Activated T-cell treated with anti-CD3 and anti-CD28 coated beads, Interleukin-2, amount 50 U/mL, for 1 hour (primary cell): ENCODE measurements at places on chromosomes 4 and X.

DNA sequence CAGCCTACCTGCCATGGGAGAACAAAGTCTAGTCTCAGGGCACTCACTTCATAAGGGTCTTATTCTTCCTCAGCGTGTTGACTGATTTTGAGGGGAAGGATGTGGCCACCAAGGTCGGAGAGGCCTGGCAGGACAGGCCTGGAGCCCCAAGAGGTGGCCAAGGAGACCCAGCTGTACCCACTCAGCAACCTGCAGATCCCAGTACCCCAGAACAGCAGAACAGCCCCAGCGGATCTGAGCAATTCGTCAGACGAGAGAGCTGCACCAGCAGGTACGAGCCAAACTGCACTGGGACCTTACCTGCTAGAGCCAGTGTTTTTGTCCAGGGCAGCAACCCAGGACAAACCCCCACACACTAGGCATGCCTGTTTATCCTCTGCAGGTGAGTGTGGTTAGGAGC lies 34.3 kb downstream of the PNMA5 start:
- DNase-seq = no peak

- DNase-seq = no peak
These were observed 556.7 kb upstream of the BOD1L1 start for GRCh38 chr4:14184265-14184664.

DNA sequence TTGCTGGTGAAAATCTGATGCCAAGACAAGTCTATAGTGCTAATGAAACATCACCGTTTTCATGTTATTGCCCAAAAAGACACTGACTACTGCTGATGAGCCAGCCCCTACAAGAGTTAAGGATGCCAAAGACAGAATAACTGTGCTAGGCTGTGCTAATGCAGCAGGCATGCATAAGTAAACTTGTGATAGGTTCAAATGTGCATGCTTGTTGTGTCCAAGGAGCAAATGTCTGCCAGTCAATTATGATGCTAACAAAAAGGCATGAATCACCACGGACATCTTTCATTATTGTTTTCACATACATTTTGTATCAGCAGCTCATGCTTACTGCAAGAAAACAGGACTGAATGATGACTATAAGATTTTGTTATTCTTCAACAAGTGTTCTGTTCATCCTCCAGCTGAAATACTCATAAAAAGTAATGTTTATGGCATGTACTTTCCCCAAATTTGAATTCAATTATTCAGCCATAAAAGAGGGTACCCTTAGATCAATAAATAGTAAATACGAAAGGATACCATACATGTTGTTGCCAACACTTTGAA lies 306.9 kb upstream of the ARSJ start:
- no peak for DNase-seq

DNA sequence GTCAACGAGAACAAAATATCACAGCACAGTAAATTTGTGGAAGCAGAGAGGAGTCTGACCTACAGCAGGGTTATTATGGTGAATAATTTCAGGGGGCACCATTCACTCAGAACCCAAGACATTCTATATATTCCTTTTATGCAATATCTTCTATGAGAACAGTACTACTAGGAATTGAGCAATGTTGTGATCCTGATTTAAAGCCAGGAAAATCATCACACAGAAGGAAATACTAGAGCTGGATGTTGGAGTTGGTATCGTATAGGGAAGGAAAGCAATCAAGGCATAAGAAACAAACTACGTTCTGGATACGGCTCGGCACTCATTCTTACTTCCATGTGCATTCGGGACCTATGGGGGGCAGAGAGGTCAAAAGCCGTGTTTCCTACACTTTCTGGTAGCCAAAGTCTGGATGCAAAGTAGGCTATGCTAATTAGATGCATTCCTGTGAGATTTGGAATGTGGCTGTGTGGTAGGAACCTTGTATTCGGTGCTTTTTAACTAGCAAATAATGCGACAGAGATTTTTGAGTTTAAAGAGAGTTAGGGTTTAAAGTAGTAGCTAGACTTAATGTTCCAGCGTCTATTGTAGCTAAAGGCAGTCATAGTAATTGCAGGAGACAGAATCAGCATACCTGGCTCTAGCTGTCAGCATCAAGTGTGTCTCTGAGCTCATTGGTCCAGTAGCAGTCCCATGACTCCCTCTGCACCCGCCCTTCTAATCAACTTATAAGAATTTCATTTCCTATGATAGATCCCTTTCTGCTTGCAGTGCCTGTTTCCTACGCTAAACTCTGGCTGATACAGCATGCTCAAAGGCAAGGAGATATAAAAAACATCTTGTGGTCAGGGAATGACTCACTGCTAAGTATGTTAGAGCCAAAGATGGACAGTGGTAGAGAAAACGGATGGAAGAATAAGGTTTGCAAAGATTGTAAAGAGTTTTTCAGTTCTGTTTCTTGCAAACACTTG lies 43.3 kb upstream of the PDGFC start:
- DNase-seq = no peak

DNA sequence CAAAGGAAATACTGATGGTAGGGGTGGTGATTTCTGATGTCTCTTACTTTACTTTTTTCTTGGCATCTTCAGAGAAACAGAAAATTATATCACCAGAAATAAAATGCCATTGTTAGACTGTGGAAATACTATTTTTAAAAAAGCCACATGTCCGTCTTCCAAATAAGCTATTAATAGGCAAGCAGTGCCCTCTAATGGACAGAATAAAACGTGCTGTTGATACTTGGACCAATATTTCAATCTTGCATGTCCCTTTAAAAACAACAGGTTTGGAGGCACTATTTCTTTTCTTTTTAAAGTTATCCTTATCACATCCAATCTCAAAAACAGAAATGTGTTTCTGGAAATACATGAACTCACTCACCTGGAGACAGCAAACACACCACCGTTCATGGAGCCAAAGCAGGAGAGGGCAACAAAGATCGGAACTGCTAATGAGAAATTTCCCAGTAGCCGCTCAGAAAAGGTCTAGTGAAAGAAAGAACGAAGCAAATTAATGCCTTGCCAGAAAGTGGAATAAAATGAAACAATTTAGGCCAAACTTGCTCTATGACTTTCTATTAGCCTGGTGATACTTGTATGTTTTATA lies 59.2 kb downstream of the SLC7A11 start:
- no peak for DNase-seq

DNA sequence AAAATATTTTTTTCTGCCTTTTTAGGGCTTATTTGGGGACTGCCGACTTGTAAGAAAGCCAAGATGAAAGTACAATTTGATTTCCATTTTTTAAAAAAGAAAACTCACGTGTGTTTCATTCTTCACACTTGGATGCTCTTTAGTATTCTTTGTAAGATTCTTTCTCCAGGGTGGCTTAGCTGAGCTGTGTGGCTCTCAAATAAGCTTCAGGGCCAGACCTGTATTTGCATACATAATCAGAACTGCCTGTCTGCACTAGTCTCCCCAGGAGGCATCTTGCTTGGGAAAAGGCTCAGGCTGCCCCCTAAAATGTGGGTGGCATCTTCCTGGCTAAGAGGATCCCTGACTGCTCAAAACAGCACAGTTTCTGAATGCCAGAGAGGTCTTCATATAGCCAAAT lies 498.4 kb downstream of the MID1IP1 start:
- DNase-seq = no peak

- no peak for DNase-seq
These were observed 71.8 kb downstream of the FAM13A start for GRCh38 chr4:88985088-88985773.

- DNase-seq = no peak
These were observed 23.5 kb downstream of the CD99 start for GRCh38 chrX:2714551-2714950.

DNA sequence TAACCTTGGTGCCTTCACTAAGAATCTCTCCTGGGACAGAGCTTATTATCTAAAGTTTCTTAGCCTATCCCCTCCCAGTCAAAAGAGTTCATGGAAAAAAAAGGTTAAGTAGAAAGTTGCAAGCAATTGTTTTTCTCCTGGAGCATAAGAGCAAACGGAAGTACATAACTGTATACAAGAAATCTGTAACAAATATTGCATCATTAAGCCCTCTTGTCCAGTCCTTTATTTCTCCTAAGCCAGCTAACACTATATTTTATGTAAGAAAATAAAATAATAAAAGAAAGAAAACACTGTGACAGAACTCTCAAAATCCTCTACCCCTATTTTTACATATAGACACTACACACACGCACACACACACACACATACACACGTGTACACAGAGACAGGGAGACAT lies 255.3 kb downstream of the NAF1 start:
- DNase-seq = no peak

DNA sequence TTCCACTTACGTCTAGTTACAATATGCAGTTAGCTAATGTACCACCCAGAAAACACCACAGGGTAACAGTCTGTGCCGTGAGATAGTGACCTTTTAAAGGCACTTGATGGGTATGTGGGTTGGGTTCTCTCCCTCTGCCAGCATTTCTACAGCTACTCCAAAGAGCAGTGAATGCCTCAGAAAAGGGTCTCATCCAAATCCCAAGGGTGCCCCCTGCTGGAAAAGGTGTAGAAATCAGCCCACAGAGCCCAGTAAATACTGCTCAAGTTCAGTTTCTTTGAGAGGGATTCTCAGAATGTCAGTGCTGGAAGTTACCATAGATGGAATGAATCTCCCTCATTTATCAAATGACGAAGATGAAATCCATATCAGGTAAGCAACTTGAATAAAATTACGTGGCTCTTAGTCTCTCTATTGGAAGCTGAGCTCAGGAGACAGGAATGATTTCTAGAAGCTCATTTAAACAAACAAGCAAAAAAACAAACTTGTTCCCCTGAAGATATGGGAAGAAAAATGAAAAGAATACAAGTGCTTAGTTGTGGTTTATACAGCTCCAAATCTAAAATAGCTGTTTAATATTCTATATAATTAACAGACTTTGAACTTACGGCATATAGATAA lies 9.5 kb downstream of the RNF175 start:
- DNase-seq = peak; percentile 32

- DNase-seq = no peak
These were observed 11.3 kb downstream of the BMP2K start for GRCh38 chr4:78787392-78788006.

DNA sequence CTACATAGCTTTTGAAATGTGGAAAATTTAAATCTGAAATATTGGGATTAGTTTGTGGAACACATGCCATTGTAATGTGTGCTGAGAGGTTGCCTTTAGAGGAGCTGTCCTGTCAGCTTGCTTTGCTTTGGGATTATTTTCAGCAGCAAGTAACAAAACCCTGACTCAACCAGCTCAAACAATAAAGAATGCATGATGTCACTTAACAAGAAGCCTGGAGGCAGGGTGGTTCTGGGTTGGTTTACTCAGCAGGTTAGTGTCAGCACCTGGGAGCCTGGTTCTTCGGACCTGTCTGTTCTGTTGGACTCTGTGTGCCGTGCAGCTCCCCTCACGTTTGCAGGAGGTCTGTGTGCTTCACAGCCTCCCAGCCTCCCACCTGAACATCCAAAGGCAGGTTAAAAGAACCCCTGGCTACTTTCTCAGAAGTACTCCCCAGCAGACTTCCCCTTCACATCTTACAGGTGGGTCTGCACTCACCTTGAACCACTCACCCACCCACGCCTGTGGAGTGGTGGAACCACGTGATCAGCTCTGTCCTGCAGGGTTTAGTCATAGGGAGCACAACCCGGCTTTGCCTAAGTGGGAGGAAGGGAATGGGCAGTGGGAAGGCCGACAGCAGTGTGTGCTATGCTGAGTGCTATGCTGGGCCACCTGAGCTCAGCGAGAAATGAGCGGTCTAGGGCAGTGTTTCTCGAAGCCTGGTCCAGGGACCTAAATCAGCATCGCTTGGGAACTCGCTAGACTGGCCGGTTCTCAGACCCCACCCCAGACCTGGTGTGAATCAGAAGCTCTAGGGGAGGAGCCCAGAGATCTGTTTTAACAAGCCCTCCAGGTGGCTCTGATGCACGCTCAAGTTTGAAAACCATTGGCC lies 20.4 kb downstream of the TMEM131L start:
- DNase-seq = peak; percentile 50

DNA sequence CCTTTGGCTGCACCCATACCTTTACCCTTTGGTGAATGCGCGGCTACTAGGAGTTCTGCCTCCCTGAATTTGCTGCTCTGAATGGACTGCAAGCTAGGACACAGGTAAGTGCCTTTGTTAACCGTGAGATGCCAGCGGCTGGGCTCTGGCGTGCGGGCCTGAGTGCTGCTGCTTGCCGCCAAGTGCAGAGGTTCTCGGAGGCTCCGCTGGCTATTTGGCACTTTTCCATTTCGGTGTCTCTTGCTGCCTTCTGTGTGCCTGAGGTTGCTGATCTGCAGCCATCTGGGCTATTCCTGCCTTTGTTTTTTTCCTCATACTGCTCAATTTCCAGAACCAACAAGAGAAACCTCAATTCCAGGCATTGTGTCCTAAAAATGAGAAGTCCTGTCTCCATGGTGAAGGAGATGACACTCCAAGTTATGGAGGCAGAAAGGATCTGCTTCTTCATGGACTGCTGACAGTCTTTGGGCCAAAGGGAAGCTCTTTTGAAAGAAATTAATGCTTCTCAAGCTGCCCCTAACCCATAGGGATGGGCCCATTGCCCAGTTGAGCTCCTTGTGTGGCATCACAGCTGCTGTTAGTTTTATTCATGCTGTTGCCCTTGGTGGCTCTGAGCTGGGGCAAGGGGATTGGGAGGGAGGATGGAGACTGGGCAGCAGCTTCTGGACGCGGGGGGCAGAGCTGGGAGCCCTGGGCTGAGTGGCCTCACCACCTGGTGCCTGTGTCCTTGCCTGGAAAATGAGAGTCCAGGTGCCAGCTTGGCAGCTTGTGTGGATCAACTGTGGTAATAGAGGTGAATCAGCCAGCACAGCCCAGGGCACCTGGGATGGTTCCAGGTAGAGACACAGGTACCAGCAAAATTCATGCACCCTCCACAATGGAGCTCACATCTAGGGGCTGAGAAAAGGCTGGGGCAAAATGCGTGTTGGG lies 3.8 kb upstream of the TBC1D14 start:
- DNase-seq = no peak

DNA sequence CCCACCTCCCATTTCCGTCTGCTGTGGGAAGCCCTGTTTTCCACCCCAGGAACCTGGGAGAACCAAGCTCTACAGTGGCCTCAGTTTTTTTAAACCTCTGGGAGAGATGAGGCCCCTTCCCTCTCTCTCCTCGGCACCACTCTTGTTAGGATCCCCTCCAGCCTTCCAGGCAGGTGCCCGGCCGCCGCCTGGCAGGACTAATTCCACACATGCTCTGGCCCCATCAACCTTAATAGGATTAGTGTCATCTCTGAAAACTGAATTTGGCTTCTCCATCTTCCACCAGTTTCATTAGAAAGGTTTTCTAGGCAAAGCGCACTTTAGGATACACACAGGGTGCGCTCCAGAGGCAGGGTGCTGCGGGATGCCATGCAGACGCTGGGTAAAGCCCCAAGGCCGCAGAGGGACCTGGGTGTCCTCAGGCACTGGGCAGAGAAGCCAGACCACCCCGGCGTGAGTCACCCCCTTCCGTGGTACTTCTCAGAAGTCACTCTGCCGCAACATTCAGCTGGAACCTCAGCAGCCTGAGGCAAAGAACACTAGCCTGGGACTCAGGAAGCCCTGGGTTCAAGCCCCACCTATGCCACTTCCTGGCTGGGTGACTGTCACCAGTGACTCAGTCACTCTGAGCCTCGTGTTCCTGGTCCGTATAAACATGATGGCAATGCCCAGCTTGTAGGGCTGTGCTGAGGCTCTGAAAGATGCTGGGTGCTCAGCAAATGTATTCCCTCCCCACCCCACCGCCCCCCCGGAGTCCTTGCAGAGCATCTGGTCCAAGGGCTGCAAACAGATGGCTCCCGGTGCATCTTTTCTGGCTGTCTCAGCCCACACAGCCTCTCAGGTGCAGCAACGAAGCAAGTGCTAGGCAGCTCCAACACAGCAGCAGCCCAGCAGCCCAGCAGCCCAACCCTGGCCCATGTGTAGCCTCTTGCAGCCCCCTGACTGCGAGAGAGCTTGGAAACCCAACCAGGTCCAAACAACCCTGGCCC lies 29.1 kb downstream of the PPP2R2C start:
- no peak for DNase-seq

GRCh38 chrX:140712413-140713173 lies 3.0 kb downstream of the LINC00632 start:
- peak; percentile 37 for DNase-seq

- DNase-seq = no peak
These were observed 103.8 kb downstream of the TBC1D19 start for GRCh38 chr4:26687728-26688127.
